Thoracic aorta (tissue), 2 donors: ENCODE measurements at places on chromosomes 3 and 15. TPM values are rescaled to one million over a fixed set of nuclear protein-coding genes. Genes with fewer than 3 reads are reported as not detected.

DNA sequence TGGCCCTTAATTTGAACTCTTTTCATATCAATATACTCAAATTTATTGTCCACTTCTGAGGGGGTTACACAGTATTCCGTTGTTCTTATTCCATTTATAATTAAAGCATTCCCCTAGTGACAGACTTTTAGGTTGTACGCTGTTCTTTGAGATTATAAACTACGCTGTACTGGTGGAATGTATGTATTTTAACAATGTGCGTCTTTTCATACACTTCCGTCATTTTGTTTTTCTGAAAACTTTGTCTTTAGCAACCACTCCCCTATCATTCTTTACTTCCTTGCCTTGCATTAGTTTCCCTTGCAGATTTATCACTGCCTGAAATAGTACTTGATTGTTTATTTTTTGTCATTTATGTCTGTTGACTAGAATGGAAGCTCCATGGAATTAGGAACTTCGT lies 137.0 kb downstream of the THRB start:
- H3K36me3 ChIP-seq, result no peaks in the 10 kb centered on the region
- H3K4me3 ChIP-seq, result no peak overlapping the region
- H3K4me1 ChIP-seq, result peaks cover 40% of the 10 kb centered on the region
- H3K27ac ChIP-seq, result peak overlapping the region; percentile 51
- H3K27me3 ChIP-seq, result no peaks in the 10 kb centered on the region

DNA sequence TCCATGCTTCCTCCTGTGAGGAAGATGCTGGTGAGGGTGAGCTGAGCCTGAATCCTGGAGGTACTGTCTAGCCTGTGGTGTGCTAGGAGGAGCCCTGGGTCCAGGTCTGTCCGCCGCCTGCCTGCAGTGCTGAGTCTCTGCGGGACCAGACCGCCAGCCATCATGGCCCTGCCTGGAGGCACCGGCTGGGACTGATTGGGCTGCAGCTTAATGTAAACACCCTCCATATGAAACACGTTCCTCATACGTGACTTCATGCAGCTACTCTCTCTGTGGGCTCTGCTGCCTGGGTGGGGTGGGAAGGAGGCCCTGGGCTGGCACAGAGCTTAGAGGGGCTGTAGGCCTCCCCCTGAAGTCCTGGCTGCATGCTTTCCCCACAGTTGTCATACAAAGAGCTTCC lies 67.4 kb downstream of the FBLN2 start:
- DNase-seq, result no peak
- H3K36me3 ChIP-seq, result no peaks in the 10 kb centered on the region
- no peaks in the 10 kb centered on the region for H3K27me3 ChIP-seq
- H3K27ac ChIP-seq, result no peak overlapping the region
- H3K4me1 ChIP-seq, result no peaks in the 10 kb centered on the region

The ZBBX gene
- total RNA-seq, result not detected

- H3K27ac ChIP-seq, result no peak overlapping the region
- H3K27me3 ChIP-seq, result no peaks in the 10 kb centered on the region
- no peak for DNase-seq
Observed at GRCh38 chr3:52184690-52185089, 13.3 kb upstream of the ALAS1 start.

GRCh38 chr3:188943591-188943990 lies 228.2 kb upstream of the TPRG1 start:
- H3K27me3 ChIP-seq, result no peaks in the 10 kb centered on the region
- DNase-seq, result no peak
- H3K36me3 ChIP-seq, result no peaks in the 10 kb centered on the region
- no peak overlapping the region for H3K4me3 ChIP-seq

GRCh38 chr15:39336926-39337325 lies 244.0 kb upstream of the THBS1 start:
- no peak overlapping the region for H3K4me3 ChIP-seq
- H3K4me1 ChIP-seq, result no peaks in the 10 kb centered on the region
- DNase-seq, result no peak
- H3K36me3 ChIP-seq, result no peaks in the 10 kb centered on the region
- H3K27me3 ChIP-seq, result no peaks in the 10 kb centered on the region

The SMCO1 gene
- not detected for total RNA-seq

GRCh38 chr3:189138901-189139610 lies 32.7 kb upstream of the TPRG1 start:
- H3K36me3 ChIP-seq, result no peaks in the 10 kb centered on the region
- H3K27me3 ChIP-seq, result no peaks in the 10 kb centered on the region
- H3K4me1 ChIP-seq, result no peaks in the 10 kb centered on the region

- peaks cover 85% of the 10 kb centered on the region for H3K4me1 ChIP-seq
- DNase-seq, result no peak
- no peaks in the 10 kb centered on the region for H3K27me3 ChIP-seq
- H3K4me3 ChIP-seq, result no peak overlapping the region
- H3K36me3 ChIP-seq, result peaks cover 21% of the 10 kb centered on the region
Observed at GRCh38 chr15:75656331-75656730, 8.6 kb downstream of the SNX33 start.

- H3K36me3 ChIP-seq, result no peaks in the 10 kb centered on the region
- peak overlapping the region; percentile 64 for H3K27ac ChIP-seq
- H3K4me1 ChIP-seq, result peaks cover 9% of the 10 kb centered on the region
- H3K4me3 ChIP-seq, result peak overlapping the region; percentile 2
- no peaks in the 10 kb centered on the region for H3K27me3 ChIP-seq
Observed at GRCh38 chr3:126926684-126927400, 56.1 kb upstream of the PLXNA1 start.

DNA sequence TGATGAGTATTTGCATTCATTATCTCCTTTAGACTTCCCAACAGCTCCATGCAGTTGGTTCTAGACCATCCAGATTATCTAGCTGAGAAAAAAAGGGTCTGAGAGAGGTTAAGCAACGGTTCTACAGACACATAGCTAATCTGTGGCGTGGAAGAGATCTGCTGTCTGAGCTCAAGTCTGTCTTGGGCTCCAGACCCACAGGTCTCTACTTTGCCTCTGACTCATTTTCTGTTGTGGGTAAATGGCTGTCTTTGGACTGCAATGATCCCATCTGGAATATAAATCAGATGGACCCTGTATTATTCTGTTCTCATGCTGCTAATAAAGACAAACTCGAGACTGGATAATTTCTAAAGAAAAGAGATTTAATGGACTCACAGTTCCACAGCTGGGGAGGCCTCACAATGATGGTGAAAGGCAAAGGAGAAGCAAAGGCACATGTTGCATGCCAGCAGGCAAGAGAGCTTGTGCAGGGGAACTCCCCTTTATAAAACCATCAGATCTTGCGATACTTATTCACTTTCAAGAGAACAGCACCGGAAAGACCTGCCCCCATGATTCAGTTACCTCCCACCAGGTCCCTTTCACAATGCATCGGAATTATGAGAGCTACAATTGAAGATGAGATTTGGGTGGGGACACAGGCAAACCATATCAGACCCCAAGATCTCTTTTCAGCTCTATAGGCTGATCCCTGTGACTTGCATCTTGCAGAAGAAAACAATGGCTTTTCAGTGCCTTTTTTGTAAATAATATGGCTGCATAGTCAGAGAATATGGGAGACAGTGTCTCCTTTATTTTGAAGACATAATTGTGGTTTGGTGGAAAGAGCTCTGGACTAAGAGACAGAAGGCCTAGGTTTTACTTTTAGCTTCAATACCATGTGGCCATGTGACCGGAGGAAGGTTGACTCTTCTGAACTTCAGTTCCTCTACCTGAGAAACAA lies 24.7 kb downstream of the CEMIP start:
- no peak overlapping the region for H3K27ac ChIP-seq
- no peaks in the 10 kb centered on the region for H3K36me3 ChIP-seq
- DNase-seq, result no peak
- H3K4me3 ChIP-seq, result no peak overlapping the region
- no peaks in the 10 kb centered on the region for H3K4me1 ChIP-seq

GRCh38 chr15:77457905-77458265 lies 37.2 kb downstream of the HMG20A start:
- peaks cover 11% of the 10 kb centered on the region for H3K36me3 ChIP-seq
- H3K4me3 ChIP-seq, result no peak overlapping the region
- DNase-seq, result no peak
- no peaks in the 10 kb centered on the region for H3K27me3 ChIP-seq
- peaks cover 41% of the 10 kb centered on the region for H3K4me1 ChIP-seq

GRCh38 chr3:57142411-57142723 lies 22.8 kb downstream of the IL17RD start:
- H3K36me3 ChIP-seq, result no peaks in the 10 kb centered on the region
- H3K4me3 ChIP-seq, result no peak overlapping the region
- H3K4me1 ChIP-seq, result peaks cover 9% of the 10 kb centered on the region

DNA sequence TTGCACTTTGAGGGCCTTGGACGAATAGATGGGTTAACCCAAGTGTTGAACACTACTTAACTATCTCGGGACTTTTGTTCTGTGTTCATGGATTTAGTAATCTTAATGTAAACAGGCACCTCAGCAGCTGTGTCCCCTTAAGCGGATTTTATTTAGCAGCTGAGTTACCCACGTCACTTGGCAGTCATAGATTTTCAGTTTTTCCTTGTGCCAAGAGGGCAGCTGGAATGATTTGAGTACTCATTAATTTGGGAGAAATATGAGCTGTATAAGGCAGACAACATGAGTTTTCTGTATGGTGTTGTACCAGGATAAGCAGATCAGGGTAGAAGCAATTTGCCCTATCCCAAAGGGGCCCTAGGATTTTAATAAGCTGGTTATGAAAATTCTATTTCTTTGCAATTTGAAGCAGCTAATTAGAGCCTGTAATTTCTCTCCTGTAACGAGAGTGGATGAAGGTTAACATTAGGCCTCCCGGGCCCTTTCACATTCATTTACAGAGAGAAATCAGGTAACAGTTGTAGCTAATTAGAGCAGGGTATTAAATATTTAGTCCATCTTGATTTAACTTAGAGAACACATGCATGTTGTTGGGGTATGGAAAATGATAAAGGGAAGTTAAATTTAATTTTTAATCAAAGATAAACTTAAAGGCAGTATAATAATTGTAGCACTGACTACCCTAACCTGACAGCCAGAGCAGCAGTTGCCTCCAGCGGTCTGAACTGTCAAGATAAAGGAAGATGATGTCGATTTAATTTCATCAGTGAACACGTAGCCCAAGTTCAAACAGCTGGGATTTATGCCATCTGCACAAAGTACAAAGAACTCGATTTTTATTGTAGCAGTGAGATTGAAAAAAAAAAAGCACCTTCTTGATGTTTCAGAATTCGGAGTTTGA lies 194.5 kb downstream of the LRTM1 start:
- DNase-seq, result no peak
- no peaks in the 10 kb centered on the region for H3K36me3 ChIP-seq
- no peak overlapping the region for H3K4me3 ChIP-seq
- no peaks in the 10 kb centered on the region for H3K27me3 ChIP-seq

DNA sequence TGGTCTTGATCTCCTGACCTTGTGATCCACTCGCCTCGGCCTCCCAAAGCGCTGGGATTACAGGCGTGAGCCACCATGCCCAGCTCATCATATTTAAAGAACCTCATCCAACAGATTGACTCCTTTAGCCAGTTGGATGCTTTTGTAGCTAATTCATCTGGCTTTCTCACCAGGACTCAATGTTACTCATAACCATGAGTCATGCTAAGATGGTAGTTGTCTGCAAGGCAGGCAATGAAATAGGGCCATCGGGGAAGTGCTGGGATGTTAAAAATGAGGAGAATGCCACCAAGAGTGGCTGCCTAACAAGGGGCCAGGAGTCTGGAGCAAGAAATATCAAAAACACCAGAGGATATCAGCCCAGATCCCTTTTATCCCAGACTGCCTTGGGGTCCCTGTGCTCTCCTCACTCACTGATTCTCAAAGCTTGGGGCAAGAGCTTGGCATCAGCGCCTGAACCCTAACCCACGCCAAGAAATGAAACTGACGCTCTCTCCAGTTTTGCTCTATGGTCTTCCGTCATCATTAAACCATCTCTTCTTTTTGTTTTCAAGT lies 7.4 kb upstream of the PCOLCE2 start:
- peaks cover 38% of the 10 kb centered on the region for H3K4me1 ChIP-seq
- no peaks in the 10 kb centered on the region for H3K36me3 ChIP-seq
- H3K27ac ChIP-seq, result no peak overlapping the region
- no peaks in the 10 kb centered on the region for H3K27me3 ChIP-seq
- no peak for DNase-seq

DNA sequence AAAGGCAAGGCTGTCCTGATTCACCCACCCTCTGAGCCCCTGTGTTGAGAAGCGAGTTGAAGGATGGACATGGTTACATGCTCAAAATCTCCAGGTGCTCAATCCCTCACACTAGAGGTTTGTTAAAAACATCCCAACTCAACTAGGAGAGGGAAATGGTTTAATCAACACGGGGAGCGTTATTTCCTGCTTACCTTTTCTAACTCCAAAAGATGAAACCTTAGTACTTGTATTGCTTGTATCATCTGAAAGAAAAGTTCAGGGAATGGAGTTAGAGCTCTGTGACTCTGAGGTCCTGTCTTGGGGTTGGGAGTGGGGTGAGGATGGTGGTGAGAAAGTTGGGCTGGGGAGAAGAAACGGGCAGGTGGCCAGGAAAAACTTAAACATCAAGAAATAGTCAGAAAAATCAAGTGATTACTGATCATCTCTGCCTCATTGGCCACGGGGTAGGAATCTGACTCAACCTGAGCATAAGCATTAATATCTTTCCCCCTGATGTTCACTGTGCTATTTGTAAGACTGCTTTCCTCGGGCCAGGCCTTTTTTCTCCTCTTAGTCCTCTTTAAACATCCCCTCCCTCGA lies 5.9 kb downstream of the MEIS2 start:
- peak overlapping the region; percentile 98 for H3K27ac ChIP-seq
- DNase-seq, result no peak
- no peaks in the 10 kb centered on the region for H3K36me3 ChIP-seq
- peak overlapping the region; percentile 89 for H3K4me3 ChIP-seq
- H3K4me1 ChIP-seq, result peaks cover 15% of the 10 kb centered on the region

The MYO5C gene
- 18.4 TPM for total RNA-seq

DNA sequence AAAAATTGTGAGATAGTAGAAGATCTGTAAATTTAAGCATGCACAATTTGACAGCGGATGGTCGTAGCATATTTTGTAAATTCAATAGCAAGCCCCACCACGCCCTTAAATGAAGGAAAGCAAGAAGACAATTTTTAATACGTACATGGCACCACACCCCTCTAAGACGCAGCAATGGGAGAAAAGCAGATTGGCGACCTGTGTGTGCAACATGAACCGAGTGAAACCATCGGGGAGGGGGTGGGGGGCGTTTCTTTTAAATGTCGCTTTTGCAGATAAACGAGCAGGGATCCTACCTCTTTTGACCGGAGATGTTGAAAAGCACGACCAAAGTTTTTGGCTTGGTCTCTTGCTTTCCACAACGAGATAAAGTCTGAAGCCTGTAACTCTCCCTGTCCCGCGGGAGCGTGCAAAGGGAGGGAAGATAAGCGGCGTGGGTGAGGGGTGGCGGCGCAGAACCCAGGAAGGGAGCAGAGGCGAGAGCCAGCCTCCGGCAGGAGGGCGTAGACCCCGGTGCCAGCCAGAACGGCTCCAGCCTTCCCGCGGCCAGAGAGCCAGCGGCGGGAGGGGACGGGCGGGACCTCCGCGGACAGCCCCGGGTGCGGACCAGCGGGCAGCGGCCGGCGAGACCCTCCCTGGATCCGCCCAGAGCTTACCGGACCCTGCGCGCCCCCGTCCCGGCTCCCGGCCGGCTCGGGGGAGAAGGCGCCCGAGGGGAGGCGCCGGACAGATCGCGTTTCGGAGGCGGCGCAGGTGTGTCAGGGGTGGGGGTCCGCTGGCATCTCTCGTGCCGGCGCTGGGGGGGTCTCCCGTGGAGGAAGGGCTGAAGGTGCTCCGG lies at the start of gene CHL1:
Gene CHL1 (plus strand): TSS at position 453 of the 838 bp plus-strand sequence. CDS start 123,014 bp downstream, outside the sequence.
- DNase-seq, result no peak
- no peaks in the 10 kb centered on the region for H3K27me3 ChIP-seq
- no peak within 1 kb of the TSS for H3K27ac ChIP-seq
- no peaks in the 10 kb centered on the region for H3K36me3 ChIP-seq
- H3K4me1 ChIP-seq, result peaks cover 9% of the 10 kb centered on the region
- H3K4me3 ChIP-seq, result peak within 1 kb of the TSS; percentile 66

- H3K4me3 ChIP-seq, result no peak overlapping the region
- no peaks in the 10 kb centered on the region for H3K27me3 ChIP-seq
- no peaks in the 10 kb centered on the region for H3K36me3 ChIP-seq
- no peak overlapping the region for H3K27ac ChIP-seq
Observed at GRCh38 chr3:31321620-31322019, 211.1 kb upstream of the STT3B start.

GRCh38 chr3:48125013-48125705 lies 63.1 kb downstream of the CDC25A start:
- DNase-seq, result no peak
- H3K4me3 ChIP-seq, result no peak overlapping the region
